ENCODE measurements at places on chromosomes 12 and 14. TPM values are rescaled to one million over a fixed set of nuclear protein-coding genes. Genes with fewer than 3 reads are reported as not detected.
A peak's percentile ranks its signal among the peaks of the same experiment; 100 is the strongest.

GRCh38 chr12:20403230-20403629 lies 34.9 kb downstream of the PDE3A start:
- H3K27ac ChIP-seq = no peak overlapping the region
- H3K4me1 ChIP-seq = no peaks in the 10 kb centered on the region
- H3K27me3 ChIP-seq = 0 out of 2 replicates have a peak, but pooled peaks cover 3% of the 10 kb centered on the region

DNA sequence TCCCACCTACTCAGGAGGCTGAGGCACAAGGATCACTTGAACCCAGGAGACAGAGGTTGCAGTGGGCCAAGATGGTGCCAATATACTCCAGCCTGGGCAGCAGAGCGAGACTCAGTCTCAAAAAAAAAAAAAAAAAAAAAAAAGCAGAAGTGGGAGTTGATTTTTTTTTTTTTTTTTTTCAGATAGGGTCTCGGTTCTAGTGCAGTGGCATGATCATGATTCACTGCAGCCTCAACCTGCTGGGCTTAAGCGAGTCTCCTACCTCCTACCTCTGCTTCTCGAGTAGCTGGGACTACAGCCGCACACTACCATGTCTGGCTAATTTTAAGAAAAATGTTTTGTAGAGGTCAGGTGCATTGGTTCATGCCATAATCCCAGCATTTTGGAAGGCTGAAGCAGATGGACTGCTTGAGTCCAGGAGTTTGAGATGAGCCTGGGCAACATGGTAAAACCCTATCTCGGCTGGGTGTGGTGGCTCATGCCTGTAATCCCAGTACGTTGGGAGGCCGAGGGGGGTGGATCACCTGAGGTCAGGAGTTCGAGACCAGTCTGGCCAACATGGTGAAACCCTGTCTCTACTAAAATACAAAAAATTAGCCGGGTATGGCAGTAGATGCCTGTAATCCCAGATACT lies 16.3 kb upstream of the HSP90AA1 start:
- no peaks in the 10 kb centered on the region for H3K4me1 ChIP-seq
- H3K4me3 ChIP-seq = no peak overlapping the region
- H3K27me3 ChIP-seq = no peaks in the 10 kb centered on the region

- no peaks in the 10 kb centered on the region for H3K4me1 ChIP-seq
- no peak overlapping the region for H3K4me3 ChIP-seq
- peaks cover 14% of the 10 kb centered on the region for H3K27me3 ChIP-seq
- H3K27ac ChIP-seq = no peak overlapping the region
- H3K36me3 ChIP-seq = no peaks in the 10 kb centered on the region
These were observed 24.1 kb upstream of the MUCL1 start for GRCh38 chr12:54830199-54830598.

- H3K4me3 ChIP-seq = peak overlapping the region; percentile 77
- DNase-seq = peak; percentile 39
- no peak overlapping the region for H3K27ac ChIP-seq
- H3K36me3 ChIP-seq = peaks cover 4% of the 10 kb centered on the region
These were observed 1.4 kb downstream of the AKT1 start for GRCh38 chr14:104794099-104794498.

DNA sequence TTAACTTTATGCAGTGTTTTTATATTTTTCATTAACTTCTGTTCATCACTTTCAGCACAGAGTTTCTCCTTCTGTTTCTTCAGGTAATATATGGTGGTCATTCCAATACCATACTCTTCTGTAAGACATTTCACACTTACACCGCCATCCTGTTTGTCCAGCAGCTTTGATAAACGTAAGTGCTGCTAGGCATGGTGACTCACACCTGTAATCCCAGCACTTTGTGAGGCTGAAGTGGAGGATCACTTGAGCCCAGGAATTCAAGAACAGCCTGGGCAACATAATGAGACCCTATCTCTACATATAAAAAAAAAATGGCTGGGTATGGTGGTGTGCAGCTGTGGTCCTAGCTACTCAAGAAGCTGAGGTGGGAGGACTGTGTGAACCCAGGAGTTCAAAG lies 55.8 kb downstream of the EXOC5 start:
- peak; percentile 55 for DNase-seq
- no peak overlapping the region for H3K27ac ChIP-seq
- peaks cover 72% of the 10 kb centered on the region for H3K36me3 ChIP-seq
- no peaks in the 10 kb centered on the region for H3K27me3 ChIP-seq
- no peak overlapping the region for H3K4me3 ChIP-seq

DNA sequence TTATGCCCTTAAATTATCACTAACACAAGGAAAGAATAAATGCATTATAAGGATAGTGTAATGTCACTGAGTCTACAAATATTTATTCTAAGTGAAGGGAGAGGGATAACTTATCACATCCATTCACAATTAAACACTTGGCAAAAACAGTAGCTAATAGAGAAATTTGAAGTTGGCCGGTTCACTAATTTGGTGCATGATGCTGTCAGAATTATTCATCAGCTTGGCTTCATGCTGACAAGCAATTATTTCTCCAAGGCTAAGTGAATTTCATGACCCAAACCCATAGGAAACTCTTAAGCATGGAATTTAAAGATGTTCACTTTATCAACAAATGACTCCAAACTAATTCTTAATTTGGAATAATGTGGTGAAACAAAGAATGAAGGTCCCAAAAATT lies 25.0 kb upstream of the NR1H4 start:
- no peaks in the 10 kb centered on the region for H3K36me3 ChIP-seq
- no peak overlapping the region for H3K27ac ChIP-seq
- no peak overlapping the region for H3K4me3 ChIP-seq

GRCh38 chr14:104116756-104117340 lies 21.5 kb upstream of the KIF26A start:
- H3K27me3 ChIP-seq = peaks cover 6% of the 10 kb centered on the region
- H3K4me1 ChIP-seq = peaks cover 28% of the 10 kb centered on the region
- H3K36me3 ChIP-seq = no peaks in the 10 kb centered on the region
- H3K27ac ChIP-seq = peak overlapping the region; percentile 39

The ACOT4 gene
- total RNA-seq = 3.9 TPM

The ALKBH2 gene
- total RNA-seq = 73.8 TPM

The CD9 gene
- total RNA-seq = 174 TPM
